NCI-H2171 treated with DMSO at 0.1 percent for 48 hours (cell line): ENCODE measurements at places on chromosomes 1 and 21.

DNA sequence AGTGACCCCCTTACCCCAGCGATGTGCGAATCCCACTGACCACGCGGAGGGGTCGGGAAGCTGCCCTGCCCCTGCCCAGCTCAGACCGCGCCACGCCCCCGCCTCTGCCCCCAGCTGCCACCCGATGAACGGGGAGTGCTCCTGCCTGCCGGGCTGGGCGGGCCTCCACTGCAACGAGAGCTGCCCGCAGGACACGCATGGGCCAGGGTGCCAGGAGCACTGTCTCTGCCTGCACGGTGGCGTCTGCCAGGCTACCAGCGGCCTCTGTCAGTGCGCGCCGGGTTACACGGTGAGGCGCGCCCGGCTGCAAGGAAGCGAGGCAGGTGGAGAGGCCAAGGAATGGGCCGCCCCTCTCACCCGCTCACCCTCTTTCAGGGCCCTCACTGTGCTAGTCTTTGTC lies 11.9 kb upstream of the LRRC71 start:
- no peak for DNase-seq

DNA sequence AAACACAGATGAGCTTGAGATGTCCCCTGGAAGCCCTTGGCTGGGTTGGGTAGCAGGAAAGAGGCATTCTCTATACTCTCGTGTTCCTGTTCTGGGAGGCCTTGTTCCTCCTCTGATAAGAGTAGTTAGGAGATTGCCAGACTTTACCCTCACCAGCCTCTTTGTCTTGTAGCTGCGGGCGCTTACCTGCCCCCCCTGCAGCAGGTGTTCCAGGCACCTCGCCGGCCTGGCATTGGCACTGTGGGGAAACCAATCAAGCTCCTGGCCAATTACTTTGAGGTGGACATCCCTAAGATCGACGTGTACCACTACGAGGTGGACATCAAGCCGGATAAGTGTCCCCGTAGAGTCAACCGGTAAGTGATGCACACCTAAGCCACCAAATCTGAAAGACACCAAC lies 5.2 kb downstream of the AGO1 start:
- DNase-seq = no peak

- DNase-seq = no peak
These were observed 4.2 kb upstream of the PMVK start for GRCh38 chr1:154940651-154941194.

DNA sequence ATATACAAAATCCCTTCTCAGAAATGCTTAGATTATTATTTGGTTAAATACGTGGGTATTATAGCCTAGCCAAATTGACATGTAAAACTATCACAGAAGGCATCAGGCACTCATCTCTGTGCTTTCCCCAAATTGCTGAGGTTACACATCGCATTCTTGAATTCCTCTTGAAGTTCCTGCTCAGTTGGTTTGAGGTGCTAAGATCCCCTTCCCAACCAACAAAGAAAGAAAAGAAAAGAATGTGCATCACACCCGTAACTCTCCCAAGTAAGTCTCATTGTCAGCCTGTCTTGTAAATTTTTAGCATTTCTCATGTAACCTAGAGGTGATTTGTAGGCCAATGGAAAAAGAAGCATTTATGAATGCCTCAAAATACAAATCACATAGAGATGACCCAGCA lies 539.2 kb upstream of the PRMT6 start:
- DNase-seq = no peak

DNA sequence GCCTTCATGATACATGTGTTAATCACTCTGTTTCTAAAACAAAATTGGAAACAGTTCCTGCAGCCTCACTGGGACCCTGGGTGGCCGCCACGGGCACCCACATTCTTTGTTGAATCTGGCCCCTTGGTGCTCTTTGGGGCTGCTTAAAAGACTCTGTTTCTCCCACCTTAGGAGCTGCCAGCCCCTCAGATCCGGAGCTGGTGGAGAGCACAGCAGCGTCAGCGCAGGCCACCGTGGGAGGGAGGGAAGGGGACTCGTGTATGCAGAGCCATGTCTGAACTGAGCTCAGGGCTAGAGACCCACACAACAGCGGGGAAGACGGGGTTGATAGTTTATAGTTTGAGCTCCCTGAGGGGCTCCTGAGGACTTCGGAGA lies 121.2 kb downstream of the CNIH3 start:
- no peak for DNase-seq
